ENCODE measurements at places on chromosomes 7 and 10.

DNA sequence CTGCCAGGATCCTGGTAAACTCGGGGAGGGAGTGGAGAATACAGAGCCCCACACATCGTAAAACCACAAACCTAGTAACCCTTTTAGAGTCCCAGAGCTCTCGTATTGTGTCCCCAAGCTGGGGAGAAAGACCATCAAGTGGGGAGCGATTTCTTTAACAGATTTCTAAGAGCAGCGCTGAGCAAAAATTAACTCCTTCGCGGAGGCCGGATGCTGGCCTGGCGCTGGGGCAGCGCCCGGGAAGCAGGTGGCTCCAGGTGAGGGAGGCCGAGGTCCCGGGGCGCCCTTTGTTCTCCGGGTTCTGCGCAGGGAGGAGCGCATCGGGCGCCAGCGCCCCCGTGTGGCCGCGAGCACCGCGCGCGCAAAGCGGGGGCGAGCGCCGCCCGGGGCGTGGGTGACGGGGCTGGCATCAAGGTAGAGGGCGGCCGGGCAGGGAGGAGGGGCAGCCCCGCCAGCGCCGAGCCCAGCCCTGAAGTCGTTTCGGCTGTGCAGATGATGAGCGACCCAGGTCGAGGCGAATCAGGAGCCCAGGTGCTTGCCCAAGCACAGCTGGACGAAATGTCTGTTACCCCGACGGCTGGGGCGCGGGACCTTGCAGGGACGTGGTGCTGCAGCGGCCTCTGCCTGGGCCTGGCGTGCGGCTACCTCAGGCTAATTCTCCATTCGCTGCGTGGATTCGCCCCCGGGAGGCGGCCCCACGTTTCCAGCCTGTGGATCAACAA lies 10.4 kb upstream of the FGFR2 start:
- peak; percentile 76 for DNase-seq

DNA sequence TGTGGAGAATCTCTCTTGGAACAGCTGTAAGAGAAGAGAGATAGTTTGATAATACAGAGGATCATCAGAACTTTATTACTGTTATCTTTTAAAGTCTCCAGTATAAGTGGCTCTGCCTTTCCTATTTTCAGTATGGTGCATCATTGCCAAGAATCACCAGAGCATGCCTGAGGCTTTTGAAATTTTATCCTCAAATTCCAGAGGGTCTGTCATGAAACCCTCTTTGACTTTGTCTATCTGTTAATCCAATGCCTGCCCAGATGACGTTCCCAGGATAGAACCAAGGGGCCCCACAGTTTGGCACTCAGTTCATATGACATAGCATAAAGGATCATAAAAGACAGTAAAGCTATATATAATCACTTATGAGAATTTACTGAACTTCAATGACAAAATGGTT lies 35.3 kb upstream of the SEMA3C start:
- DNase-seq: no peak

DNA sequence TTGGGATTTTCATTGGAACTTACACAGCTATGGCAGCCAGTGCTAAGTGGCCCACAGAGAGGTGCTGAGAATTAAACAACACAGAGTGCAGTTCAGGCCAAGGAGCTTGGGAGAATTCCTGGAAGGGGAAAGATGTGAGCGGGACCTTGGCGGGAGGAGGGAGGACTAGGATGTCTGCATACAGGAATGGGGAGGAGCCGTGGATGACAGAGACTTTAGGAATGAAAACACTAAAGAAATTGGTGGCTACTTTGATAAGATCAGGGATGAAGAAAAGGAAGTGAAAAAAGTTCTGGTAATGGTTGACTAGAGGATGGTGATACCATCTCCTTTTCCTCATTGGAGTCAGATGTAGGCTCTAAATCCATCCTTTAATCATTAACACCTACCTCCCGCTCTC lies 234.2 kb upstream of the FZD8 start:
- no peak for DNase-seq

DNA sequence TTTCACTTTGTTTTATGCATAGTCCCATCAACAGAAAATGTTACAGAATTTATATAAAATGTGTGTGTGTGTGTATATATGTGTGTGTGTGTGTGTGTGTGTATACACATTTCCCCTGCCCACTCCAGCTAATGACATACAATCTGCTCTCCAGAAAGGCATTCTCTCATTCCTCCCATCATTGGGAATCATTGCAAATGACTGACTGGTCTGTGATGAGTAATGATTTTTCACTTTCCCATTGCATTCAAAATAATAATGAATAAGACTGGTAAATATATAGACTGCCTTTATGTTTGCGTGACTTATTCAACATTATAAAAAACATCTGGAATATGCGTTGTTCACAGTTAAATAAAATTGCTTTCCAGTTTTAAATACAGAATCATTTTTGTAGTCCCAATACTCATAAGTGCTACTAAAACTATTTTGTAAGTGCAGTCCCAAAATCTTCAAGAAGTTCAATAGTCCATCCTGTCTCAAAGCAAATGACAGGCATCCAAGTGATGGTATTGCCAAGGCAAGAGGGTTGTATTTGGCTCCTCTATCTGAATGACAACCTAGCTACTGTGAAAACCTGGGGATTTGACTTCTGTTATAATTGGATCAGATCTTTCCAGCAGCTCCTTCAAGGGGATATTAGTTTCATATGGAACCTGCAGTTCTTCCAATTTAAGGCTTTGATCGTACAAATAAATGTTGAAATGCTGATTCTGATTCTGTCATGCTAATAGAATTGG lies 150.9 kb downstream of the POLR1F start:
- no peak for DNase-seq

GRCh38 chr7:24325708-24326107 lies 41.7 kb downstream of the NPY start:
- DNase-seq: no peak

GRCh38 chr7:45183711-45184210 lies 26.2 kb downstream of the RAMP3 start:
- DNase-seq: no peak

DNA sequence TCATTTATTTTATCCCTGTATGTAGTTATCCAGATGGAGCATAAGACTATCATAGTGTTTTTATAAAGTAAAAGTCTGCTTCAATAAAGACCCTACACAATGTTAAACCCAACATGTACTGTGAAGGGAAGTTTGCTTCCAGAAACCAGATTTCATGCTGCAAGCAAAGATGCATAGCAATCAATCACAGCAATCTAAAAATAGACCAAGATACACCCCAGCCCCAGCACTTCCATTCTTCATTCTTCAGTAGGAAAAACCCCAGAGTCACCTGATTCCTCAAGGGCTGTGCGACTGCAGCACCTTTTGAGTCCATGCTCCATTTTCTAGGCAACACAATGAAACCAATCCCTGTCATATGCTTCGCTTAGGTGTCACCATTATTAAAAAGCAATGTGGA lies 66.9 kb upstream of the PDE1C start:
- DNase-seq: no peak

GRCh38 chr10:71099731-71100361 lies 112.5 kb upstream of the UNC5B start:
- DNase-seq: no peak

GRCh38 chr7:34928052-34928451 lies 109.2 kb downstream of the DPY19L1 start:
- peak; percentile 87 for DNase-seq

- DNase-seq: peak; percentile 80
Measured at GRCh38 chr7:1758028-1758858, 88.2 kb downstream of the ELFN1 start.

- no peak for DNase-seq
Measured at GRCh38 chr10:10930979-10931743, 86.5 kb upstream of the CELF2 start.

DNA sequence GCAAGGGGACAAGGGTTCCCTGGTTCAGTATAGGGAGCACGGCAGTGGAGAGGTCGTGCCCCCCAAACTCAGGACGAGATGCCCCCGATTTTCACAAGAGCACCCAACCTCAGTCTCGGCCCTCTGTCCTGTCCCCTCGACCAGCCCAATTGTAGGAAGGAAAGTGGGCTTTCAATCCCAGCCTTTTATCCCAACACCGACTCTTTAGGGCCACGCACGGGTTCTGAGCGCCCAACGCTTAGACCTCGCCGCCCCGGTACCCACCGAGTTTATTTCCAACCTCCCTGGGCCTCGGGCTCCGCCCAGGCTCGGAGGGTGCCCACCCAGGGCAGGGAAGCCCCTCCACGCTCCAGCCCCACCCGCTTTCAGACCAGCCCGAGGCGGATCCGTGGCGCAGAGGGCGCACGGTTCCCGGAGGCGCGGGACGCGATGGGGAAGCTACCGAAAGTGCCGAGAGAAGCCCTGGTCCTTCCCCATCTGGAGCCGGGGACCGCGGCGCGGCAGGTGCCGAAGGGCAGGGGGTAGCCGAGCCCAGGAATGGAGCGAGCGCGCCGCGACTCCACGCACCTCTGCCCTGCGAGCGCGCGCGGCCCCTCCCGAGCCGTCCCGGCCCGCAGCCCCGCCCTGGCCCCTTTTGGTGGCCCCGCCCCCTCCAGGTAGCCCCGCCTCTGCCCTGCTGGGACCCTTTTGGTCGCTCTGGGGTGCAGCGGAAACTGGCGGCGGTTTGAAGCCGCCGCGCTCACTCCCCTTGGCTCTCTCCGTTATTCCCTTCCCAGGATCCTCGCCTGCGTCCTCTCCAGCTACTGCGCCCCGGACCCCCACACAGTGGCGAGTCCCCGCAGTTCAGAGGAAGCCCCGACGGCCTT lies 20.4 kb downstream of the GRID2IP start:
- DNase-seq: peak; percentile 68

- DNase-seq: no peak
Measured at GRCh38 chr10:125127110-125127509, 33.3 kb downstream of the CTBP2 start.

DNA sequence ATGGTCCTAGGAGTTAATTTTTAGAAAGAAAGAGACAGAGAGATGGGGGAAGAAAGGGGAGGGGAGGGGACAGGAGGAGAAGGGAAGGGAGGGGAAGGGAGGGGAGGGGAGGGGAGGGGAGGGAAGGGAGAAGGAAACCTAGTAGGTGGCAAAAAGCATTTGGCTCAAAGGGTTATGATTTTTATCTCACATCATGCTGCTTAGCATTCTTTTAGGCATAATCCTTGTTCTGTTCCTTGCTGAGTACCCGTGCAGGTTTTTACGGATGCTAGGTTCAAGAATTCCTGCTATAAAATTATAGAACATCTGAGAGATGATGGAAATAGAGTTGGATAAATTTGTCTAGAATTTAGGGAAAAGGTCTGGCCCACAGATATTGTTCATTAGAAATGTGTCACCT lies 132.4 kb upstream of the PRSS1 start:
- DNase-seq: no peak

DNA sequence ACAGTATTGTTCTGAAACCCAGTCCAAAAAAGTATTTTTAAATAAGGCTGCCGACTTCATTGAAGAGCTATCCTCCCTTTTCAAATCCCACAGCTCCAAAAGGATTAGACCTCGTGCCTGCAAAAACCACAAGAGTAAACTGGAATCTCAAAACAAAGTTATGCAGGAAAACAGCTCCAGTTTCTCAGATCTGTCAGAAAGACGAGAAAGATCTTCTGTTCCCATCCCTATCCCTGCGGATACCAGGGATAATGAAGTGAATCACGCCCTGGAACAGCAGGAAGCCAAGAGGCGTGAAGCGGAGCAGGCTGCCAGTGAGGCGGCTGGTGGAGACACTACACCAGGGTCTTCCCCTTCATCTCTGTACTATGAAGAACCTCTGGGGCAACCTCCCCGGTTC lies 12.6 kb downstream of the MYPN start:
- DNase-seq: no peak

DNA sequence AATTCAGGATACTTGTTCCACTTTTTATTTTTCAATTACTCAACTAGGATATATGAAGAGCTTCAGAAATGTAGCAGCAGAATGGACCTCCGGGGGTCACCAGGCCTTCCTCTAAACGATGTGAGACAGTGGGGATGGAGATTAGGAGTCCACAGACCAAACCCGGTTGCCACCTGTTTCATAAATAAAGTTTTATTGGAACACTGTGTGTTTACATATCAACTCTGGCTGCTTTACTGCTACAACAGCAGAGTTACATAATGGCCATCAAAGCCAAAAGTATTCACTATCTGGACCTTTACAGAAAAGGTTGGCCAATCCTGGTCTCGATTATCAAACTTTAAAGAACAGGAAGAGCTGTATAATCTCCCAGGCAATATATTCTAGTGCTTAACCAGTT lies 30.8 kb downstream of the RAPGEF5 start:
- DNase-seq: no peak

- peak; percentile 59 for DNase-seq
Measured at GRCh38 chr7:100091411-100092181, 2.8 kb downstream of the COPS6 start.

- no peak for DNase-seq
Measured at GRCh38 chr10:31116226-31116625, 84.6 kb upstream of the ZNF438 start.

DNA sequence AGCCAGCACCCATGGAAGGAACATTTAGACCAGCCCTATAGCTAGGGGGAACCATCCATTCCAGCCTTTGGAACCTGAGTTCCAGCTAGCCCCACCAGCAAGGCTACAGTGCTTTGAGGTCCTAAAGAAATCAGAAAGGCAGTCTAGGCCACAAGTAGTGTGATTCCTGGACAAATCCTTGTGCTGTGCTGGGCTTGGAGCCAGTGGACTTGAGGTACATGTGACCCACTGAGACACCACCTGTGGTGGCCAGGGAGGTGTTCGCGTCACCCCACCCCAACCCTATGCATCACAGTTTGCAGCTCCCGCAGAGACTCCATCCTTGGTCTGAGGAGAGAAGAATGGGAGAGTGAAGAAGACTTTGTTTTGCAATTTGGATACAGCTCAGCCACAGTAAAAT lies 31.8 kb downstream of the ZNF277 start:
- no peak for DNase-seq

- DNase-seq: no peak
Measured at GRCh38 chr7:101770466-101770865, 47.0 kb upstream of the CUX1 start.

- DNase-seq: peak; percentile 60
Measured at GRCh38 chr7:101167645-101168411, 2.5 kb upstream of the VGF start.

- DNase-seq: no peak
Measured at GRCh38 chr10:108612485-108612884, 1310.8 kb downstream of the XPNPEP1 start.

- DNase-seq: no peak
Measured at GRCh38 chr10:67664942-67665341, 31.1 kb downstream of the CTNNA3 start.

DNA sequence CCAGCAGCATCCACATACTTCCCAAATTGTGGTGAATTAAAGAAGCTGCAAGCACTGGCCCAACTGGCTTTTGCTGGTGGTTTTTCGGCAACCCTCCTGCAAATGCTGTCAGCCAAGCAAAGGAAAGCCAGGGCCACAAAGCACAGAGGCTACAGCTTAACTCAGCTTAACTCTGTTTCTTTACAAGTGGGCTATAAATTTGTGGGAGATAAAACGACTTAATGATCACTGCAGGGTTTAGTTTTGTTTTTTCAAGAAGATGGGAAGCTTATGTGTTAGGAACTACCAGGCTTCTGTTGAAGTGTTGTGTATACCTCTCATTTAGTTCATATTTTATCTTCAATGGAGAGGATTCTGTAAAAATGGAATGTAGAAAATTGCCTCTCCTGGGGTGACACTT lies 110.6 kb downstream of the TACC2 start:
- DNase-seq: no peak

Measured in Karpas-422 (cell line).